ENCODE measurements at places on chromosomes 12 and 14.
A peak's percentile ranks its signal among the peaks of the same experiment; 100 is the strongest.

GRCh38 chr12:57078519-57079404, at the start of gene NEMP1:
NEMP1 (minus strand) TSS chr12:57078791; CDS start chr12:57078745, 46 bp downstream.
- DNase-seq, result peak; percentile 71

DNA sequence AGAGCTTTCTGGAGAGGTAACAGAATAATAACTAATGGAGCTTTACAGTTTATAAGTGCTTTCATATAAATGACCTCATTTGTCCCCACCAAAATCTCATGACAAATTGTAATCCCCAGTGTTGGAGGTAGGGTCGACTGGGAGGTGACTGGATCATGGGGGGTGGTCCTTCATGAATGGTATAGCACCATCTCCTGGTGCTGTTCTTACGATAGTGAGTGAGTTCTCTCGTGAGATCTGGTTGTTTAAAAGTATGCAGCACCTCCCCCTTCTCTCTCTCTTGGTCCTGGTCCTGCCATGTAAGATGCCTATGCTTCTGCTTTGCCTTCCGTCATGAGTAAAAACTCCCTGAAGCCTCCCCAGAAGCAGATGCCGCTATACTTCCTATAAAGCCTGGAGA, 423.3 kb upstream of the GARIN6 start:
- no peak for DNase-seq

- no peak for DNase-seq
These were observed 23.3 kb upstream of the EMP1 start for GRCh38 chr12:13173012-13173932.

DNA sequence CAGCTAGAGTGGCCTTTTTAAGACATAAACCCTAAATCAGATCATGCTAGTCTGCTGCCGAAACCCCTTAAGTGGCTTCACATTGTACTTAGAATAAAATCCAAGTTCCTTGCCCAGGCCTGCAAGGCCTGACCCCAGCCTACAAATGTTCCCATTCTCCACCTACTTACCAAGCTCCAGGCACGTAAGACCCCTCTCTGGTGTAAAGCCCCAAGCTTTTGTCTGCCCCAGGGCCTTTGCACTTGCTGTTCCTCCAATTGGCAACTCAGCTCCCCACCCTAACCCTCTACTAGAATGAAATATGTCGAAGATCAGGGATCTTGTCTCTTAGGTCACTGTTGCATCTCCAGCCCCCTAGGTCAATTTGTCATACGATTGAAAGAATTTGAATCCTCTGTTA, 27.1 kb upstream of the MED13L start:
- DNase-seq, result no peak

DNA sequence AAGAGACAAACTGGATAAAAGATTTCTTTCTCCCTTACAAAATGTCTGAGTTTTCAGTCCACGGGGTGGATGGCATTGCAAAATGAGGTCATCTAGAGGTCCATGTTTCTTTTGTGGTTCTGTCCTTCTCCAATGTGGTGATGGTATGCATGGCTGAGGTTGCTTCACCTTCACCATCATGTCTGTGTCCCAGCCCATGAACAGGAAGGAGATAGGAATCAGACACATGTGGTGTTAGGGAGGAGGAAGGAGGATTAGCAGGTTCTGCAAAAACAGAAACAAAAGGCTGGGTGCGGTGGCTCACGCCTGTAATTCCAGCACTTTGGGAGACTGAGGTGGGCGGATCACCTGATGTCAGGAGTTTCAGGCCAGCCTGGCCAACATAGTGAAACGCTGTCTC, 11.0 kb upstream of the AEBP2 start:
- DNase-seq, result no peak

GRCh38 chr12:113874326-113874725, 91.8 kb downstream of the RBM19 start:
- no peak for DNase-seq

DNA sequence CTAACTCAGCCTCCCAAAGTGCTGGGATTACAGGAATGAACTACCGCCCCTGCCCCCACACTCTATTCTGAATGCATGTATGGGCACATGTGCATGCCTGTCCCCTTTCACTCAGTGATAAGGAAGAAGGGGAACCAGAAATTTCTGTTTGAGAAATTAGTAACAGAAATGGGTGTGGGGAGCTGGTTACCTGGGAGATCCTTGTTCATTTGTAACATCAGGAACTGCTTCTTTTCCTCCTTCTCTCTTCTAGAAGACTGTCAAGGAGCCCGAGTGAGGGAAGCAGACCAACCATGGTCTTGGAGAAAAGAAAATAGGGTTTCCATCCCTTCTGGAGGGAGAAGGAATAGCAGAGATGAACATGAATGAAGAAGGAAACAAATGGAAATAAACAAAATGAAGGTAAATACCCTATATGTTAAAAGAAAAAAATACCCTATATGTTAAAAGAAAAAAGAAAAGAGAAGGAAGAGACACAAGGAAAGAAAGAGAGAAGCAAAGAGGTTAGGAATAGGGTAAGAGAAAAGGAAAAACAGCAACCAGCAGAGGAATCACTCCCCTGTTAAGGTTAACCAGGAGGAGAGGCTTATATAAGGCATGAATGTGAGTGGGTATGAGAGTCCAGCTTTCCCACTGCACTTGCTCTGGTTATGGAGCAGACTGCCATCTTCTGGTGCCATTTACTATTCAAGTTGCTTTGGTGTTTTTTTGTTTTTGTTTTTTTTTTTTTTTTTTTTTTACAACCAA, 3.3 kb downstream of the PPP1R3E start:
- DNase-seq, result no peak

DNA sequence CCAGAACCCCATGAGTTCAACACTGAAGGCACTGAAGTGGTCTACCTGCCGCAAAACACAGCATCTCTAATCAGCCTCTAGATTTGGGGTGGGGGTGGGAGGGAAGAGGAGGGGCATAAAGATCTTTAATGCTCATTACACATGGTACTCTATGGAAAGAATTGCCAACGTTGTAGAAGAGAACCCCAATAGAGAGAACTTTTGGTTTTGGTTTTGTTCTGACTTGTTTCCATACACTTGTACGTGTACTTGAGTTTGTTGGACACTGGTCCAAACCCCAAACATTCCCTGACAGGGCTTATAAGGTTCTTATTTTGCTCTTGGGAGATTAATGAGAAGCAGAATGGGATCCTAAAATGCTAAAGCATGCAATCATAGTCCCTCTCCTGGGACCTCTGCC, 31.0 kb downstream of the GNPTAB start:
- no peak for DNase-seq

- no peak for DNase-seq
These were observed 17.6 kb downstream of the KERA start for GRCh38 chr12:91040096-91040755.

- no peak for DNase-seq
These were observed 204.4 kb upstream of the NUDT4 start for GRCh38 chr12:93173178-93173957.

DNA sequence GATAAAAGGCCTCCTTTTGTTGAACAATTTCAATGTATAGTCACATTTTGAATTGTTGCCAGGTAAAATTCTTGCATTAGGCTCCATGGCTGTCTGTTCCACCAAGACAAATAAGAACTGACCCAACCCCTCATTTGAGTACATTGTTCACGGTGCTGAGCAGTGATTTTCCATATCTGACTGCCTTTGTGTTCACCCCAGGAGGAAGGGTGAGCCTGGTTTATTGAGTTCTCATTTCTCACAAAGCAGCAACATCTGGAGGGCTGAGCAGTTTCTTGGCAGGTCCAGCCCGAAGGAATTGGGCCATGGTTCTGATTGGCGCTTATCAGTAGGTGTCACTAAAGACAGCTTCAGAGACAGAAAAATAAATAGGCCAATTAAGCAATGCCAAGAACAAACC, 149.1 kb downstream of the BMP4 start:
- no peak for DNase-seq

DNA sequence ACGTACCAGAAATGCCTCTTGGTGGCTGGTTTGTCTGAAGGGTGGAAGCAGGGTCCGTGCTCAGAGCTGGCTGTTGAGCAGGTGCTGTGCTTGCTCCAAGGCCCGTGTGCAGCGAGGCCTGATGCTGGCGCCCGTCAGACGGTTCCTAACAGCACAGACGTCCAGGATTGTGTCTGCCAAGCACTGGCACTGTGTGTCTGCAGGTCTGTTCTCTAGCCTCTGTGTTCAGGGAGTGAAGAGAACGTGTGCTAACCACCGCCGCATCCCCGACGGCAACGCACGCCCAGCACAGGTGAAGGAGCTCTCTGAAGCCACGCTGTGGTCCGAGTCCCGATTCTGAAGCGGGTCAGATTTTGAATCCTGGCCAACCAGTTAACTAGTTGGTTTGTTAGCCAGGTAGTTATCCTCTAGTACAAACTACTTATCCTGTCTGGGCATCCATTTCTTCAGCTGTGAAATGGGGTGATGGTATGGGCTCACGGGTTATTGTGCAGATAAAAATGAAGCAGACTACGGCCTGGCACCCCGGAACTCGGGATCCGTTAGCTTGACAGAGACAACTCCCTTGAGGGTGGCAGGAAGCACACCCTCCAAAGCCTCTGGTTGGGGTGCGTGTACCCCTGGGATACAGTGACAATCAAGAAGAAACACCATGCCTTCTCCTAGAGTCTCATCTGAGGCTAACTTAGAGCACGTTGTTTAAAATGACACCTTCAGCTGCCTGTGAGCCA, 18.6 kb upstream of the TDRD9 start:
- no peak for DNase-seq
